ENCODE measurements at places on chromosomes 4 and X. TPM values are rescaled to one million over a fixed set of nuclear protein-coding genes. Genes with fewer than 3 reads are reported as not detected.

CT45A5 gene
- total RNA-seq, result not detected

GRCh38 chrX:115266300-115266699 is 23.2 kb upstream of the LUZP4 start:
- no peaks in the 10 kb centered on the region for H3K36me3 ChIP-seq
- no peak overlapping the region for H3K27ac ChIP-seq
- no peak for DNase-seq
- H3K4me1 ChIP-seq, result no peaks in the 10 kb centered on the region
- no peak overlapping the region for H3K4me3 ChIP-seq
- no peaks in the 10 kb centered on the region for H3K27me3 ChIP-seq

GRCh38 chr4:33226133-33226532 is 2506.0 kb downstream of the PCDH7 start:
- no peak for DNase-seq
- H3K27ac ChIP-seq, result no peak overlapping the region
- no peaks in the 10 kb centered on the region for H3K4me1 ChIP-seq
- H3K36me3 ChIP-seq, result no peaks in the 10 kb centered on the region
- H3K4me3 ChIP-seq, result no peak overlapping the region

DNA sequence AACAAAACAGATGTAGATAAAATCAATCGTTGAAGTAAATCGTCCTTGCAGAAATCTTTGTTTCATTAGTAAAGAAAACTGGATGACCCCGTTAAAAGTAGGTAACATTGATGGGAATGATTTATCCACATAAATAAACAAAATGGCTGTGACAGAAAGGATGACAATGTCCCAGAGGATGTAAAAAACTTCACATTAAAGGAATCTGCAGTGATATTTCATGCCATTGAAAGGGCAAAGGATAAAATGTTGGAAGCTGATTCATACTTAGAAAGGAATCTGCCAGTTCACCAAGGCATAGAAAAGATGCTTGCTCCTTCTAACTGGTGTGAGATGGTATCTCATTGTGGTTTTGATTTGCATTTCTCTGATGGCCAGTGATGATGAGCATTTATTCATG is 24.2 kb upstream of the EPGN start:
- no peak overlapping the region for H3K4me3 ChIP-seq
- no peaks in the 10 kb centered on the region for H3K4me1 ChIP-seq
- DNase-seq, result no peak
- no peaks in the 10 kb centered on the region for H3K36me3 ChIP-seq
- H3K27ac ChIP-seq, result no peak overlapping the region
- H3K27me3 ChIP-seq, result no peaks in the 10 kb centered on the region
